NK-92 treated with Interleukin-12 subunit alpha and Interleukin-12 subunit beta, amount 100 ng/mL, for 24 hours (cell line): ENCODE measurements at places on chromosomes 13 and 19.

DNA sequence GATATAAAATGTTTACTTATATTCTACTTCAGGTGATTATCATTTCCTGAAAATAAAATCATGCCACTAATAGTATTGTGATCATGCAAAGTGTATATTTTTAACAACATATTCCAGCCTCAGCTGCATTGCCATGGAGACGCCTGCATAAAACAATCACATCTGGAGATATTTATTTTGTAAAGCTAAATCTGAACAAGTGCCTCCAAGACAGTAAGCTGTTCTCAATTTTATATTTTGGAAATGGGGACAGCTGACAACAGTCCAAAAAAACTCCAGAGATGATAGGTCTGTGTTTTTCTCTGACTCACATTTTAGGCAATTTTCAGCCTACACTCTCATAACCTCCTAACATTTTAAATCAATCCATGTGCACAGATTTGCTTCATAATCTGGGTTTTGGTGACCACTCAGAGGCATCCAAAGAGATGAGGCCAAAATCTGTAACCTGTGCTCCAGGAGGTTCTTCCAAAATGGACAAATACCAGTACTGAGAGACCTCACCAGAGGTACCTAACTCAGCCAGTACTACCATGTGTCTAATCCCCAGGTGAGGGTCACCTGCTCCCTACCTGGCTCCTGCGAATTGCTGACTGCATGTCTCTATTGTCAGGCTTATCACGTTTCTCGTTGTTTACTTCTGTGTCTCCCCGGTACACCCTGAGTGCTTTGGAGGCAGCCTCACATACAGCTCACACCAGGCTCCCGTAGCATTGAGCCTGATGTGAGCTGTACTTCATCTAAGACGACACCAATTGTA lies 62.7 kb downstream of the COL4A1 start:
- DNase-seq, result no peak

DNA sequence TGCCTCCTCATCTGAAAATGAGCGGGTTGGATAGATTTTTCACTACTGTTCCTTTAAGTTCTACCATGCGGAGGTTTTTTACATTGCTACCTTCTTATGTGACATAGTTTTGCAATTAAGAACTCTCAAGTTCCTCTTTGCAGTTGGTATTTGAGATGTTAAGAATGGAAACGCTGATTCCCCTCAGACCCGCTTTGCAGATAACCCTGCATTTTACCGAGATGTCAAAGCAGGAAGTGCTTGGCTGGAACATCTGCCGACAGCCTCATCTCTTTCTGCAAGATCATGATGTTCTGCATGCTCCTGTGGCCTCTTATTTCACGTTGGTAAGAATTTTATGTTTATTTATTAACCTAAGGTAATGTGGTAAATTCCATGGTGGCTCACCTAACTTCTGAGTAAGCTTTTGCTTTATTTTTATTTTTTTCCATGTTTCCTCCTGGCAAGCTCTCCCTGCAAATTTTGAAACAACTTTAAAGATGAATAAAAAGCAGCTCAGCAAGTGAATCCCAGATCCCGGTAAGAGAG lies 22.5 kb downstream of the PABPC3 start:
- no peak for DNase-seq

- no peak for DNase-seq
Measured at GRCh38 chr13:46953941-46954340, 57.1 kb upstream of the HTR2A start.

GRCh38 chr13:97464561-97464960 lies 30.6 kb downstream of the RAP2A start:
- DNase-seq, result no peak

GRCh38 chr13:30673669-30674521 lies 56.2 kb downstream of the USPL1 start:
- peak; percentile 86 for DNase-seq

DNA sequence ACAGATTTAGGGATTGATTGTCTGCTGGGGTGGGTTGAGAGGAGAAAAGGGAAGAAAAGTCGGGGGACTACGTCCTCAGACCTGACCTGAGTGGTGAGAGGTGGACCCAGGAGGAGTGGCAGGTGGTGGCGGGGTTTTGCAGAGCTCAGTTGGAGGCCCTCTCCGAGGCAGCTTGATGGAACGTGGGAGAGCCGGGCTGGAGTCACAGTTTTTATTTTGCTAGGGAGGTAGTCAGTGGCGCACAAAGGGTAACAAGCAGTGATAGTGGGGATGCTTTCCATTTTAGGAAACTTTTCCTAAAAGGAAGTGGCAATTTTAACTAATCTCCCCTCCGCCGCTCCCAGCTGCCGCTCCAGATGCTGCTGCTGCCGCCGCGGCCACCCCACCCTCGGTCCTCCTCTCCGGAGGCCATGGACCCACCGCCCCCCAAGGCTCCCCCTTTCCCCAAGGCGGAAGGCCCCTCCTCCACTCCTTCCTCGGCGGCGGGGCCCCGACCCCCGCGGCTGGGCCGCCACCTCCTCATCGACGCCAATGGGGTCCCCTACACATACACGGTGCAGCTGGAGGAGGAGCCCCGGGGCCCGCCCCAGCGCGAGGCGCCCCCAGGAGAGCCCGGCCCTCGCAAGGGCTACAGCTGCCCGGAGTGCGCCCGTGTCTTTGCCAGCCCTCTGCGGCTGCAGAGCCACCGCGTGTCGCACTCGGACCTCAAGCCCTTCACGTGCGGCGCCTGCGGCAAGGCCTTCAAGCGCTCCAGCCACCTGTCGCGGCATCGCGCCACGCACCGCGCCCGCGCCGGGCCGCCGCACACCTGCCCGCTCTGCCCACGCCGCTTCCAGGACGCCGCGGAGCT lies 1.1 kb upstream of the ZNF581 start:
- no peak for DNase-seq
